ENCODE measurements at places on chromosomes 13 and 19. TPM values are rescaled to one million over a fixed set of nuclear protein-coding genes. Genes with fewer than 3 reads are reported as not detected.

ARL11 gene
- total RNA-seq: 2.8 TPM

TNNI3 gene
- not detected for total RNA-seq

PEG3 gene
- total RNA-seq: 7.7 TPM

WDR83 gene
- total RNA-seq: 14.5 TPM

ZSCAN4 gene
- total RNA-seq: not detected

UQCRFS1 gene
- 33.1 TPM for total RNA-seq

CPB2 gene
- 13.3 TPM for total RNA-seq

DNA sequence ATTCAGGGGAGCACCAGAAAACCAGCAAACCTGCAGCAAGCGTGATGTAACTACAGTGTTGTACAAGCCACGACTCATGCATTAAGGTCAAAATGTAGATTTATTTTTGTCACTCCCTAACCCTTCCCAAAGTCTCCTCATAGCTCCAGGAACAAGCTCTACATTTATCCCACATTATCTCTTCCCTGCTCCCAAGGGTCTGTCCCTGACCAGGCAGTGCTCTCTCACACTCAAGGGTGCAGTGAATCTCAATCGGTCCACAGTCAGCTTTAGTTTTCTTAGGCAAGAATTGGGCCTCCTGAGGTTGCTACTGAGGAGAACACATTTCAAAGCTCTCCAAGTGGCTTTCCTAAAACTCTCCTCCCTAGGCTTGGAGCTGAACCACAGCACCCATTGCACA is 219.4 kb downstream of the NHLRC3 start:
- DNase-seq: no peak

DNA sequence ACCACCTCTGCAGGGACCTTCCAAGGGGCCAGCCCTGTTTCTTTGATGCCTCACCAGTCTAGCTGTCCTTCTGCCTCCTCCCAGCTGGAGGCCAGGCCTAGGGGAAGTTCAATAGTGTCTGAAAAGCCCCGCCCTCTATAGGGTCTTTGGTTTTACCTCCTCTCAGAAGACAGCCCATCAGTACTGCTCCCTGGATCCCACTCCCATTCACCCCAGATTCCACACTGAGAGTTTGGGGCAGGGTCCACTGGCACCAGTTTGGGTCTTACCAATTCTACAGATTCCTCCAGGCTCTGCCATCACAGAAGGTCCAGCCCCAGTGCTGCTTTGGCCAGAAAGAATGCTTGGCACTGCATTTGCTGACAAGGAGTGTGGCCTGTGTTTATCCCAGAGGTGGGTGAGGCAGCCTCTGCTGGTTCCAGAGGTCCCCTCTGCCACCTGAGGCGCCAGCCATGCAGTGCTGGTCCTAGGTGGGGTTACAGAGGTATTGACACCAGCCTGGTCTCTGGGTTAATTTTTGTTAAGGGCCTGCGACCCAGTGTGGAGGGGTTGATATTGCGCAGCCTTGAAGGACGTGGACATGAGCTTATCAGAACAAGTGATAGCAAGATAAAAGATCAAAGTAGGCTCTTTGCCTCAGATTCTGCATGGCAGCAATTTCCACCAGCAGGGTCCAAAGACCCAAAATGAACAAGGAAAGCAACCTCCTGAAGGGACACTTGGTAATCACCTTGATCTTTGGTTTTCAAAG is 41.4 kb upstream of the IGSF23 start:
- no peak for DNase-seq

GRCh38 chr13:82248762-82249161 is 1633.5 kb downstream of the SLITRK1 start:
- DNase-seq: no peak

- peak; percentile 82 for DNase-seq
Measured at GRCh38 chr19:8580710-8581281, 3.6 kb upstream of the MYO1F start.

DNA sequence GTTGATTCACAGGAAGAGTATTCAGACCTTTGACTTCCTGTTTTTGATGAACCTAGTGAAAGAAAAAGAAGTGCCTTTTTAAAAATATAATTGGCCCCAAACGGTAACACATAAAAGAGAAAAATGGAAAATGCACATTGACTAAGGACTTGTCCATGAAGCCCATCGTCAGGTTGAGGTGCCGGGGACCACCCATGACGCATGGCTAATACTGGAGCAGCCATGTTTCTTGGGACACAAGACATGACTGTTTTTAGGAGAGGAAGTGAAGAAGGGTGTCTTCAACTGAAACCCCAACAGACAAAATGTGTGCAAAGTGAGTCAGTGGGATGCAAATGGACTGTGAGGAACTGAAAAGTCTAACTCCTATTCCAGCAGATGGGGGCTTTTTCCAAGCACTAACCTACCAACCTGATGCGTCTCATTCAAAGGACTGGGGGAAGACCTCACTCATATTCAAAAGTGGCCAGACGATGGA is 459.4 kb downstream of the FOXO1 start:
- no peak for DNase-seq

DNA sequence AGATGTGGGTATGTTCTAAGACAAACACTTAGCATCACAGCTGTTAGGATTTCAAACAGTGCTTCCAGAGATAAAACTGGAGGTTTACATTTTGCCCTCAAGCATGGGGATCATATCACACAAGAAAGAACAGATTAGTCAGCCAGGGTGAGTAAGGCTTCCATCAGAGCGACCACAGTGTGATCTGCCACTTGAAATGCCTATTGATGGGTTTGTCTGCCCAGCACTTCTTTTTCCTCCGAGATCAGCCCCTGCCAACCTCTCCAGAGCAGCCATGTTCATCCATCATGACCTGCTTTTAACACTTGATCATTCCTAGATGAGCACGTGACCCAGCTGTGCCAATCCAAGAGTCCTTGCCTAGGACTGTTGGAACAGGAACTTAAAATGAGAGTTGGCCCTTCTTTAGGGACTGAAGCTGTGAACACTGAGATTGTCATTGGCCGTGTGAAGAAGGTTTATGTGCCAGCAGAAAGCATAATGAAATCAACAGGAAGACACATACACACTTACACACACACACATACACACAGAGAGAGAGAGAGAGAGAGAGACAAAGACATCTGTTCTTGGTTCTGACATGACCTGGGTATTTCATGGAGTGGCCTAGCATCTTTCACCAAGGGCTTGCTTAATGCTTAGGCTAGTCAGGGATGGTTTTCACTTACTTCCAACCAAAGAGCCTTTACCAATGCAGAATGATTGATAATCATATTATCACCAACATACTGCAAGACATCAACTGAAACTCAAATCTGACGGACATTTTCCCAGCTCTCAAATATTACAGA is 5.2 kb upstream of the CEBPG start:
- DNase-seq: no peak

DNA sequence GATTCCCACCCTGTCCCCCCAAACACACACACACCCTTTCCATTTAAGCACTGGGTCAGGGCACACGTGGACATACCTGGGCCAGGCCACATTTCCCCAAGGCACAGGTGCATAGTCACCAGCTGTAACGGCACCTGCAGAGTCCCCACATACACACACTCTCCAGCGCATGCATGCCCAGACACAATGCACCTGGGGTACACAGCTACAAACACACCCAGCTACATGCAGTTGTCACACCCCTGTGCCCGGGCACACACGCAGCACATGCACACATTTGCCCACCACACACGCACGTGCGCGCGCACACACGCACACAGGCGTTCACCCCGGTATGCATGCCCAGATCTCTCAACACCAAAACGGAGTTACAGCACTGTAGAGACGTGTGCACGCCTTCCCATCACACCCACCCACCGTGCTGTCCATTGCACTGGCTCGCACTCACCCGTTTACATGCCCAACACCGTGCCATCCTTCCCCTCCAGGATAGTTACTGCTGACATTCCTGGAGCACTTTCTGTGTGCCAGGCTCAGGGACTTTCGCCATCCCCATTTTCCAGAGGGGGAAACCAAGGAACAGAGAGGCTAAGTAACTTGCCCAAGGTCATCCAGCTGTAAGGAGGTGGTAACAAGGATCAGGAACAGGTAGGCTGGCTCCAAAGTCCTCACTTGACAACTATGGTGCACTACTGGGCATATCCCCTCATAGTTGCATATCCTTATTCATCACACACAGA is 749 bp upstream of the SHANK1 start:
- no peak for DNase-seq

- DNase-seq: no peak
Measured at GRCh38 chr13:63696055-63696454, 2280.4 kb upstream of the PCDH20 start.

- no peak for DNase-seq
Measured at GRCh38 chr13:31862828-31863227, 123.5 kb downstream of the RXFP2 start.

- peak; percentile 30 for DNase-seq
Measured at GRCh38 chr13:47420568-47420967, 523.7 kb upstream of the HTR2A start.

GRCh38 chr13:48979892-48980291 is 4.2 kb downstream of the FNDC3A start:
- no peak for DNase-seq

- DNase-seq: no peak
Measured at GRCh38 chr19:35231956-35232645, 3.6 kb upstream of the FAM187B start.

- DNase-seq: no peak
Measured at GRCh38 chr19:33532859-33533460, 11.4 kb upstream of the PEPD start.

- DNase-seq: peak; percentile 42
Measured at GRCh38 chr13:111429064-111429558, 108.7 kb downstream of the TEX29 start.

- no peak for DNase-seq
Measured at GRCh38 chr19:43672061-43672679, 2.2 kb upstream of the PLAUR start.

- DNase-seq: no peak
Measured at GRCh38 chr13:20911037-20911436, 8.5 kb upstream of the XPO4 start.

DNA sequence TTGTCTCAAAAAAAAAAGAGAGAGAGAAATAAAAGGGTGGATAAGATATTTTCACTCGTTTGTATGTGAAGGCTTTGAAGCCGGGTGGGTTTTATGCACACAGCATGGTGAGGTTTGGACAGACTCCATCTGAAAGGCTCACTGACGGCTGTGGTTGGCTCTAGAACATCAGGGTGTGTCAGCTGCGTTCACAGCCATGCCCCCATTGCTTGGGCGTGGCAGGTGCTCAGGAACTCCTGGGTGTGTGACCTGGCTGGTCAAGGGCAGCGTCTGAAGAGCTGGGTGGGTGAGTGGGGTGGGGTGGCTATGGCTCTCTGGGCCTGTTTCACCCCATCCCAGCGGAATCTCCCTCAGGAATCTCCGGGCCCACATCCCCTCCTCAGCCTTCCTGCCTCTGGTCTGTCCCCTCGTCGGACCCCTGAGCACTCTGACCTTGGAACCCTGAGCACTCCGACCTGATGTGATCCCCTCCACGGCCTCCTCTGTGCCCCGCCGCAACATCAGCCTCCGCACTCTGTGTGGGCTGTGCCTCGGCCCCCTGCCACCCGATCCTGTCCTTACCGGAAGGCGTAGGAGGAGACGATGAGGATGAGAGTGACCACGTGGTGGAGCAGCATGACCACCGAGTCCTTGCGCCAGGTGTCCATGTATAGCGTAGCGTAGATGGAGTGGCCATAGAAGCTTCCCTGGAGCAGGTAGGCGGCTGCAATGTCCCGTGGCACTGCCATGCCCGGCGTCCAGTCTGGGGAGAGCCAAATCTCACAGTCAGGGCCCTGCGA is 12.2 kb downstream of the CERS1 start:
- DNase-seq: no peak

- DNase-seq: no peak
Measured at GRCh38 chr13:102779436-102780159, 6.0 kb upstream of the TEX30 start.

DNA sequence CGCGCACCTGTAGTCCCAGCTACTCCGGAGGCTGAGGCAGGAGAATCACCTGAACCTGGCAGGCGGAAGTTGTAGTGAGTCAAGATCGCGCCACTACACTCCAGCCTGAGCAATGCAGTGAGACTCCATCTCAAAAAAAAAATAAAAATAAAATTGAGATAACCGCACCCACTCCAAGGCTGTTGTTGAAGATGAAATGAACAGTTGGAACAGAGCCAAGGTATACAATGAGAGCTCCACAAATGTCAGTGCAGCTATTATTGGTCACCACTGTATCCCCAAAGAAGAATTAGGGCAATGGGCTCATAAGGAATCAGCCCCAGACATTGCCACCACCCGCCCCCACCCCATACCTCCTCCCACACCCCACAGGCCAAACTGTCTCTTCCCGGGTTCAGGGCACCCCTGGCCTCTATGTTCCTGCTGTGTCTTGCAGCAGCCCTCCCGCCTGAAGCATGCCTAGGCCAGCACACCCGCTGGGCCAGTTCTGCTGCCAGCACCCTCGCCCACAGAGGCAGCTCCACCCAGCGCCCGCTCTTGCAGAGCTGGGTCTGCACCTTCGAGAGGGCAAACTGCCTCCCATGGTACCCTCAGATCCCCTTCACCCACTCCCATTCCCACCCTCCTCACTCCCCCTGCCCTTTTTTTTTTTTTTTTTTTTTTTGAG is 3.5 kb upstream of the S1PR5 start:
- no peak for DNase-seq

DNA sequence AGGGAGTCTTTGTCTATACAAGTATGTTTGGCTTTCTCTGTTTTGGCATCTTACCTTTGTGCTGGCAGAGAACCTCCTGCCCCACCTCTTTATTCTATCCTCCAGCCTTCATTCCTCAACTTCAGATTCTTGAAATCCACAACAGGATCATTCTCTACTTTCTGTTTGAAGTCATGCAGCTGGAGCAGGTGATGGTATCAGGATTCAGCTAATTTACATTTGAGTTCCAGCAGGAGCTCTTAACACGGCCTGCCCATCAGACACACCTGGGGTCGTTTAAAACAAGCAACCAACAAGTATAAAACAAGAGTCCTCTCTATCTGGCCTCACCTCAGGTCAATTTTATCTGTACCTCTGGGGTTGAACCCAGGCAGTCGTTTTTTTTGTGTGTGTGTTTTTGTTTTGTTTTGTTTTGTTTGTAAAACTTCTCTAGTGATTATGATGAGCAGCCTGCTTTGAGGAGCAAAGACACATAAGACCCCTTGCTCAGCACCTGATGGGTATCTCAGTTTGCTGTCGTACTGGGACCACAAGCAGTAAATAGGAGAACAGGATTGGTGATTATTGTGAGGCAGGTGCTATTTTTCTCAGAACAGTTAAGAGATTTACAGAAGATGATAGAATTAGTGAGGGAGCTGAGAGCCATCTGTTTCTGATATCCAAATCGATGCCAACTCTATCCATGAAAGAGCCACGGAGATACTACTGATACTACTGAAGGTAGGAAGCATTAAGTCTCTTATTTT is 78.4 kb downstream of the GPC6 start:
- no peak for DNase-seq

GRCh38 chr13:33007237-33007636 is 9.0 kb upstream of the KL start:
- no peak for DNase-seq

GRCh38 chr19:547117-547516 is 3.3 kb downstream of the GZMM start:
- no peak for DNase-seq

DNA sequence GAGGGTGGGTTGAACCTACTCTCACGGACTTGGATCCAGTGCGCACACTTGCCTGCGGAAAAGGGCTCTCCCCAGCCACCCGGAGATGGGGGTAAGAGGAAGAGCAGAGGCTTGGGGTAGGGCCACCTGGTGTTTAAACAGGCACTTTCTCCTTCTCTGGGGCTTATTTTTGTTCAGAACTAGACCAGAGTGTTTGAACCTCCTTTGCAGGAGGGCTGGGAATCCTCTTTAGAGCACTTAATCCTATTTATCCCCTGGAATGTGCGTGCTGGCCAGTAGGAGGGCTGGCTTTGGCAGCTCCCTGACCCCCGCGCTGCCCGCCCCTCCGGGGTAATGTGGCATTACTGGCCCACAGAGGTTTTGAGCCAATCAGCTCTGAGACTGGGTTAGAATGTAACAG is 2.0 kb downstream of the RGS9BP start:
- no peak for DNase-seq

GRCh38 chr19:20313894-20314293 is 146.9 kb downstream of the ZNF486 start:
- no peak for DNase-seq
